ENCODE measurements at places on chromosomes 5 and 9.

- no peak for DNase-seq
Observed at GRCh38 chr5:76836585-76836984, 13.2 kb upstream of the S100Z start.

DNA sequence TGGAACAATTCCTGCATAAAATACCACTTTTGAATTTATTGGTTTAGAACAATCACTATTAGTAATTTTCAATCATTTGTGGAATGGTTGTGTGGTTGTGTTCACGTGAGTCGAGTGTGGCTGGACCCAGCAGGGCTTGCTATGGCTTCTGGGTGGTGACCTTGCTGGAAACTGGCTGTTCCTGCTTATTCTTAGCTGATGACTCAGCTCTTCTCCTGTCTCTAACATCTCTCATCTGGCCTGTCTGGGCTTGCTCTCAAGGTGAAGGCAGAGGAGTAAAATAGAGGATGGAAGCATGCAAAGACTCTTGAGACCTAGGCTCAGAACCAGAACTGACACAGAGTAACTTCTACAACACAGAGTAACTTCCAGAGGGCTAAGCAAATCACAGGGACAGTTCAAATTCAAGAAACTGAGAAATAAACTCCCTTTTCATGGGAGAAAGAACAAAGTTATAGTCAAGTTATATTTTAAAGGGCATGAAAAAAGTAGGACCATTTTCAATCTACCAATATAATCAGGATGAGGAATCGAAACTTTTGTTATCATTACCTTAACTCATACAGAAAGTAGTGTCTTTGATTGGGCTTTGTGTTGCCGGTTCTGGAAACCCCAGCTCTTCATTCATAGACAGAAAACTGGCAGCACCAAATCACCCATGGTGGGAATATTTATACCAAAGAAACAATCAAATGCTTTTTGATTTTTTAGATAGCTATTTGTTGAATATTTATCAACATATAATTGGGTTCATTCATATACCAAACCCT is 665.1 kb downstream of the CDH18 start:
- DNase-seq, result no peak

GRCh38 chr9:133354766-133355165 is 1.5 kb downstream of the SURF1 start:
- DNase-seq, result no peak

DNA sequence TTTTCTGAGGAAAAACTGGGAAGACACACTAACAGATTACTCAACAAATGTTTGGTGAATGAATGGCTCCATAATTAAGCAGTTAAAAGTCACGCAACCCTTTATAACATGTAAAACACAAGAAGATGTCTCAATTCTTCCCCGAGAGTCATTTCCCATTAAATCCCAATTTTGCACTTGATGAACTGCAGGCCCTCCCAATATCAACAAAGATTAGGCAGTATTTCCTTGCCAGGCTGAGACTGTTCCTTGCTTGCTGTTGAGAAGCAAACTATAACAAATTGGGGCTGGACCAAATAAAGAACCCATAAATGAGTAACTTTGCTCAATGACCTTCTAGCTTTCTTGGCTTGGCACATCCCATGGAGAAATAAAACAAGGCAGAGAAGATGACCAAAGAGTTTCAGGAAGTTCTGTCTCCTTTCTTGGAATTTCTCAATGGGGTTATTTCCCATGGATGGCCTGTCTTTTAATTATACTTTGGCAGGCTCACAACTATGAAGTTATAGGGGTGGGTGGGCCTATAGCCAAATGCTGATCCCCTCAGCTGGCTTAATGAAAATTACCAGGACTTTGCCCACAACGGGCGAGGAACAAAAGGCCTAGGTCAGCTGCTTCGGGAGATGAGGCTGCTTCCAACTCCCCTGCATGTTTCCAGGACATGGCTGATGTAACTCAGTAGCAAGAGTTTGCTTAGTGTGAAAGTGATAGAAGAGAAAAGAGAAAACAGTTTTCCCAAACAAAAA is 243.1 kb upstream of the RFX3 start:
- DNase-seq, result no peak

- DNase-seq, result no peak
Observed at GRCh38 chr5:149859746-149860145, 84.8 kb downstream of the PDE6A start.

GRCh38 chr5:93236807-93237421 is 344.1 kb downstream of the NR2F1-AS1 start:
- no peak for DNase-seq

DNA sequence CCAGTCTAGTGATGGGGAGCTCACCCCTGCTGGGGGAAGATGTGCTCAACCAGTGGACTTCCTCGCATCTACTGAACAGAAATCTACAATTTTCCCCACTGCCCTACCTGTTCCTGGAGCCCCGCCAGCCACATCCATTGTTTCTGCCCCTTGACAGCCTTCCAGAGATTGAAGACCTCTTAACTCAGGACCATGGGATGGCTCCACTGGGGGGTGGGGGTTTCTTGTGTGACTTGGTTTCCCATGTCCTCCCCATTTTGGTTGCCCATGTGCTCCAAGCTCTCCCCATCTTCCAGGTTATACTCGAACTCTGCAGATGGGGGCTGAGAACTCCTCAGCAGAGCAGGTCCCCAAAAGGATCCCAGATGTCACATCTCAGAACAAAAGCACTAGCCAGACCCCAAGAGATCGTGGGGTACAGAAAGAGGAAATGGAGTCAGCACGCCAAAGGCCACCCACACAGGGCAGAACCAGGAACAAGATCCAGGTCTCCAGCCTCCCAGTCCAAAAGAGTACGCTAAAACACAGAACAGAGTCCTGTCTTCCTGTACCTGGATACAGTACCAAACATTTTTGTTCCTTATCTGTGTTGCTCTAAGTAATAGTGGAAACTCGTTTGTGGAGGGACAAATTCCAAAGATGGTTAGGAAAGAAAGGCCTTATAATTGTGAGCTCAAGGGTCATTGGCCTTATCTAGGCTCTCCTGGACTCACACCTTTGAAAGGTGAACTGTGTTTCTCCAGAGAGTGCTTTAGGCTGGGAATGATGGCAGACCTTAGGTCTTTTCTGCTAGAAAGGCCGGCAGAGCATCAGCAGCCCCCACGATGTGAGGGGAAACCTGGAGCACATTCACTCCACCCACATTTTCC is 15.8 kb downstream of the CORO2A start:
- DNase-seq, result no peak

GRCh38 chr9:103152473-103152872 is 157.3 kb downstream of the CYLC2 start:
- no peak for DNase-seq
